Suppressor macrophage treated with lipopolysaccharide for 1 hour (primary cell): ENCODE measurements at places on chromosomes 16 and 17.

GRCh38 chr17:35705705-35706104 is 25.7 kb upstream of the RASL10B start:
- no peak for DNase-seq

GRCh38 chr17:79800325-79801155 is 3.7 kb upstream of the CBX8 start:
- DNase-seq: peak; percentile 55

- DNase-seq: peak; percentile 76
Observed at GRCh38 chr16:19131825-19132218, 18.1 kb downstream of the ITPRIPL2 start.

GRCh38 chr16:50915120-50915519 is 173.2 kb downstream of the CYLD start:
- no peak for DNase-seq
